ENCODE measurements at places on chromosomes 5 and 9.

DNA sequence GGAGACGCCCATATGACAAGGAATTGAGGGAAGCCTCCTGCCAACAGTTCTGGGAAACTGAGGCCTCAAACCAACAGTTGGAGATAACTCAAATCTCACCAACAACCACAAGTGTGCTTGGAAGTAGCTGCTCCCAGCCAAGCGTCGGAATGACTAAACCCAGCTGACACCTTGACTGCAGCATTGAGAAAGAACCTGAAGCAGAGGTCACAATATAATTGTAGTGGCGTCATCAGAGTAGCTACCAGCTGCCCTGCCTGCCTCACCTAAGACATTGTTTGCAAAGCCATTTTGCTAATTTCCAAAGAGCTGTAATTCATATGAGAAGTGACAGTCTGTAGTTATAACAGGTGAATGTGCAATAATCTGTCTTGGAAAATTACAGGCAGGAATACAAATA lies 40.8 kb upstream of the ANKRD31 start:
- no peak for ATAC-seq

DNA sequence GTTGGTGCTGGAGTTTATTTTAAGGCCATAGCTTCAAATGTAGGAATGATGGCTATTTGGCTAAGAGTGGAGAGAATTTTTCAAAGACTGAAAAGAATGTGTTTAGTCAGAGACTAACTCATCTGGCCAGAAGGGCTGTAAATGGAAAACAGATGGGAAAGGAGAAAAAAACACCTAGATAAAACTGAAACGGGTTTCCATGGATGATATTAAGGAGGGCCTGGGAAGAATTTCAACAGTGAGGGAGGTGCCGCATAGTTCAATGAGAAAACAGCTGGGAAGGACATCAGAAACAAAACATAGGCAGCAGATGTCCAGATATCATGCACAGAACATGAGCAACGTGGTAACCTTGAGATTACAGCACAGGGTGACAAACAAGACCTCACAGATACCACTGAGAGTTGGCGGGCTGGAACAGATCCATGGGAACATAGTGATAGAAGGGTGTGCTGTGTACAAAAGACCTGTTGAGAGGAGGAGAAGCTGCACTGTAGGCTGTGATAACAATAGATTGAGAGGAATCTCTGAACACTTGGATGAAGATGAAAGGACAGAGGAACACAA lies 31.2 kb upstream of the RAD23B start:
- no peak for ATAC-seq

- ATAC-seq: no peak
Observed at GRCh38 chr5:109759306-109759705, 69.6 kb downstream of the MAN2A1 start.

GRCh38 chr9:19492775-19493173 lies 84.0 kb downstream of the ACER2 start:
- ATAC-seq: no peak

DNA sequence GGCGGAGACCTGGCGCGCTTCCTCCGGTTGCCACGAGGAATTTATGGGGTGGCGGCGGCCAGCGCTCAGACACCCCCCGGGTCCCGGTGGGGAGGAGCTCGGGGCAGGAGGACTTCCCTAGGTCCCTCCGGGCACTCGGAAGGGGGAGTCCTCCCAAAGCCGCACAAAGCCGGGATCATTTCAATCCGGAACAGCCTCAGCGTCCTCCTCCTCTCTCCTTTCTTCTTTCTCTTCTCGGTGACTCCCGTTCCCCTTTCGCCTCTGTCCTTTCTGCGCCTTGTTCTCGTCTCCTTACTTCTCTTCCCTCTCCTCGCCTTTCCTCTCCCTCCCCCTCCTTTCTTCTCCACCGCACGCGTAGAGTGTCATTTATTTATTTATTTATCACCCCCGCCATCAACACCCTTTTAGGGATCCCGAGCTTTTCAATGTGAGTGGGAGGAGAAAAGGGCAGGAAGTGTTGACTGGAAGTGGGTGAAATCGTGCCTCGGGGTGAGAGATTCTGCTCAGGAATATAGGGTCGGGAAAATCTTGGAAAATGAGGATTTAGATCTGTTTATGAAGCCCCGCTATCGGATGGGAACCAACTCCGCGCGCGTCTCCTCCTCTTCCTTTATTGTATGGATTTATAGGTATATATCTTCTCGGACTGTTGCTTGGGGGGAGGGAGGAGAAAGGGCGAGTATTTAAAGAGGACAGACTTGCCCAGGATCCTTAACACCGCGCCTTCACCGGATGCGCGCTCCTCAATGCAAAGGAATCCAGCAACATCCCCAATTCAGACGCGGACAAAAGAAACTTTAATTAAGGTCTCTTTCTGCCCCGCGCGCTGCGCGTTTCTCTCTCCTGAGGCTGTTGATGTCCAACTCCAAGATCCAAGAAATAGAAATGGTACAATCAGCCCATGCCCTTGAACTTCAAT lies 2.0 kb upstream of the ZNF462 start:
- no peak for ATAC-seq

DNA sequence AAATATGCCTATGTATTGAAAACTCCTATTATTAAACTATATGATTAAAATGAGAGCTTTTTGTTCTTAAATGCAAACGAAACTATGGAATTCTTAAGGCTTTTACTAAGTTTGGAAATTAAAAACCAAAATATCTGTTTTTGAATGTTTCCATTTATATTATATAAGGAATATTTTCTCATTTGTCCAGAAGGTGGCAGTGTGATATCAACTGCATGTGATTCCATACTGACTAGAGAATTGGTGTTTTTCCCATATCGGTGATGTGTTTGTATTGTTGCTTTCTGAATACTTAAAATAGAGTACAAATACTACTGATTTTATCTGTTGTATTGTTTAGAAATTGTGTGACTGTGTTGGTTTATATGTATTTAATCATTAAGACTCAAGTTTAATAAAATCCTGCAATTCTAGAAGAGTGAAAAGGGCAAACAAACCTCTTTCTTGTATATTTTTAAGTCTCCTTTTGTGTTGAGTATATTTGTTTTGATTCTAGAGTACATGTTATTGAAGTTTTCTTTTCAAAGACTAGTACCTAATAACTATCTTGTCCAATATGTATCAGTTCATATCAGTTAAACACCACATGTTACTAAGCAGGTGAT lies 320.8 kb downstream of the CCDC171 start:
- ATAC-seq: no peak
